ENCODE measurements at places on chromosomes 5 and 9.

DNA sequence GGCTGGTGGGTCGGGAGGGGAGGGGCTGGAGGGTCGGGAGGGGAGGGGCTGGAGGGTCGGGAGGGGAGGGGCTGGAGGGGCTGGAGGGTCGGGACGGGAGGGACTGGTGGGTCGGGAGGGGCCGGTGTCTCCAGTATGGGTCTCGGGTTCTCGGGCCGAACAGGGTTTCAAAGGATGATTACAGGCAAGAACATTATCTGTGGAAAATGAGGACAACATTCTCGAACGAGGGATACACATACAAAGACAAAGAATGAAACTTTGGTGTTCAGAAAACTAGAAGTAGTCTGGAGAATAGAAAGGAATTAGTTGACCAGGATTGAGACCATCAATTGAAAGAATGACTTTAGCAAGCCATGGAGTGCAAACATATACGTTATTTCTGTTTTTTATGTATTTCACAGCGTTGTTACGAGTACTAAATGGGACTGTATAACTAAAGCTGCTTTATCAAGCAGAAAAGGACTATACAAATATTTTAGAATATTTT lies 360 bp upstream of the ZCCHC10 start:
- no peak for DNase-seq

DNA sequence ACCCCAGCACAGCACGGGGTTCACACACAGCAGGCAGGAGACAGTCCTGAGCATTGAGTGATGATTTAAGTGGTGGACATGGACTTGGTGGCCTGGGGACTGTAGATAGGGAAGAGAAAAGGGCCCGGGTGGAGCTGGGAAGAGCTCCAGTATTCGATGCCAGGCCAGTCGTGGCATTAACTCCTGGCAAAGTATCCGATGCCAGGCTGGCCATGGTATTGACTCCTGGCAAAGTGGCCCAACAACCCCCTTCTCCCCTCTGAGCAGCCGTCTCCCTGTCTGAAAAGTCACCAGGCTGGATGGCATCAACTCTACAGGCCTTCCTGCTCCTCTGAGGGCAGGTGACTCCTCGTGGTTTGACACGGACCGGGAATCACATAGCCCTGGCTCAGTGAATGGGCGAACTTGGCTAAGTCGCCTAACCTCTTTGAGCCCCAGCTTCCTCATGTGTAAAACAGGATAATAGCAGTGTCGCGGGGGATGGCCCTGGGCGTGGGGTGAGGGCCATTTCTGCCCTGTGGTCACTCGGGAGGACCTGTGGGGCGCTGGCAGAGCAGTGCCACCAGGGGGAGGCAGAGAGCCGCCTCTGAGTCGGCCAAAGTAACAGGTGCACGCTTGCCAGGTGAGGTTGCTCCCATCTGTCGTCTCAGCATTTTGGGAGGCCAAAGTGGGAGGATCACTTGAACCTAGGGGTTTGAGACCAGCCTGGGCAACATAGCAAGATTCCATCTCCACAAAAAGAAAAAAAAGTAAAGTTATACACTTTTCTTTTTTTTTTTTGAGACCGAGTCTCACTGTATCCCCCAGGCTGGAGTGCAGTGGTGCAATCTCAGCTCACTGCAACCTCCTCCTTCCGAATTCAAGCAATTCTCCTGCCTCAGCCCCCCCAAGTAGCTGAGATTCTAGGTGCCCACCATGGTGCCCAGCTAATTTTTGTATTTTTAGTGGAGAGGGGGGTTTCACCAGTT lies 5.7 kb upstream of the SEC16A start:
- DNase-seq, result no peak

DNA sequence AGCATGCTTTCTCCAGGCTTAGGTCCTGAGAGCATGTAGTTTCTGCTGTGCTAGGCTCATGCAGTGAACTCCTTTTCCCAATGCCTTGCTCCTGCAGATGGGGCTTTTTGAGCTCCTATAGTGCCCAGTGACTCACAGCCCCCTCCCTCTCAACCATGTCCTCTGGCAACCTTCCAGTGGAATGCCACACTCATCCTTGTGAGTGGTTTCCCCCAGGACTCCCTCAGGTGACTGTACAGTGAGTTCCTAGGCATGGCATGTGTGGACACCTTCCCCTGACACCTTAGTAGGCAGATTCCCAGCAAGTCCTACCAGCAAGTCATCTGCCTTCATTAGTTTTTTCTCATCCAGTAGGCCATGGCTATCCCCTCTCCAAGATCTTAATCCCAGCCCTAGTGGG lies 72.4 kb upstream of the CXCL14 start:
- DNase-seq, result no peak

GRCh38 chr5:40381676-40382363 lies 297.9 kb upstream of the PTGER4 start:
- no peak for DNase-seq

DNA sequence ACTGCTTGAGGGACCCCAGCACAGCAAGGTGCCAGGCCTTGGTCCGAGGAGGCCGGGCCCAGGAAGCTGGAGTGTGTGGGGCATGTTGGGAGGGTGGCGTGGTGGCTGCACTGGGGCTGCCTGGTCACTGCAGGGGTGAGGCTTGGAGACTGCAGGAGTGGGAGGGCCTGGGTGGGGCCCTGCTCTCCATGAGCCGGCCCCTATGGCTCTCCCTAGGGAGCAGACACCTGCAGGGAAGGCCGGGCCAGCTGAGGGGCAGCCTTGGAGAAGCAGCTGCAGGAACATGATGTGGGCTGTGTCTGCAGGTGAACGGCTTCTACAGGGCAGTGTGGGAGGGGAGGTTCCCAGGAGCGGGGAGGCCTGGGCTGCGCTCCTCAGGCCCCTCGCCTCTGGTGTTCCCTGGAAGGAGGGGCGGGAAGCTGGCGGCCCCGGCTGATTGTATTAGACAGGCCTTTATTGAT lies 41.7 kb upstream of the TMEM250 start:
- DNase-seq, result no peak

GRCh38 chr5:169150108-169150507 lies 150.8 kb downstream of the SLIT3 start:
- DNase-seq, result no peak

GRCh38 chr9:116715751-116716150 lies 28.6 kb downstream of the TRIM32 start:
- no peak for DNase-seq

GRCh38 chr9:94825611-94825958 lies 99.1 kb downstream of the AOPEP start:
- no peak for DNase-seq

- DNase-seq, result no peak
Observed at GRCh38 chr5:154287136-154287535, 96.6 kb downstream of the GALNT10 start.

GRCh38 chr5:132677191-132677590 lies 3.4 kb downstream of the IL4 start:
- DNase-seq, result no peak

- DNase-seq, result no peak
Observed at GRCh38 chr9:87498046-87498810, 561 bp downstream of the DAPK1 start.

DNA sequence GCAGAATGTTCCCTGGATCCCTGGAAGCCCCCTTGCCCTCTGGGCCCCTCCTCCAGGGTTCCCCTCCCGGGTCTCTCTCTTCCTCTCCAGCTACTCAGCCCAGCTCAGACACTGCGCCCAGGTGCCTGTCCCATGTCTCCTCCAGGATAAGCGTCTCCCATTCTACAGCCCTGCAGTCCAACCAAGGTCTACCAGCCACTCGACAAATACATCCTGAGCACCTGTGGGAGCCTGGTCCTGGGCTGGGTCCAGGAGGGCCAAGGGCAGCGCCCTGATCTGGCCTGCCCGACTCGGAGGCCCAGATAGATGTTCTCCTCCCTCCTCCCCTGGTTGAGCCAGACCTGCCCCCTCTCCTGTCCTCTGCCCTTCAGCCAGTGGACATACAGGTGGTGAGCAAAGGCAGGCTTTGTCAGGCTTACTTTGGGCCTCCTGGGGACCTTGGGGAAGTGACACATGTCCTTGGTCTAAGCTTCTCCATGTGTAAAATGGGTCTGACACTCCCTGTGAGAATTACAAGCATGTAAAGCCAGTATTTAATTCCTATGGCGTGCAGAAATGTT lies 1.4 kb downstream of the FLT4 start:
- DNase-seq, result no peak

DNA sequence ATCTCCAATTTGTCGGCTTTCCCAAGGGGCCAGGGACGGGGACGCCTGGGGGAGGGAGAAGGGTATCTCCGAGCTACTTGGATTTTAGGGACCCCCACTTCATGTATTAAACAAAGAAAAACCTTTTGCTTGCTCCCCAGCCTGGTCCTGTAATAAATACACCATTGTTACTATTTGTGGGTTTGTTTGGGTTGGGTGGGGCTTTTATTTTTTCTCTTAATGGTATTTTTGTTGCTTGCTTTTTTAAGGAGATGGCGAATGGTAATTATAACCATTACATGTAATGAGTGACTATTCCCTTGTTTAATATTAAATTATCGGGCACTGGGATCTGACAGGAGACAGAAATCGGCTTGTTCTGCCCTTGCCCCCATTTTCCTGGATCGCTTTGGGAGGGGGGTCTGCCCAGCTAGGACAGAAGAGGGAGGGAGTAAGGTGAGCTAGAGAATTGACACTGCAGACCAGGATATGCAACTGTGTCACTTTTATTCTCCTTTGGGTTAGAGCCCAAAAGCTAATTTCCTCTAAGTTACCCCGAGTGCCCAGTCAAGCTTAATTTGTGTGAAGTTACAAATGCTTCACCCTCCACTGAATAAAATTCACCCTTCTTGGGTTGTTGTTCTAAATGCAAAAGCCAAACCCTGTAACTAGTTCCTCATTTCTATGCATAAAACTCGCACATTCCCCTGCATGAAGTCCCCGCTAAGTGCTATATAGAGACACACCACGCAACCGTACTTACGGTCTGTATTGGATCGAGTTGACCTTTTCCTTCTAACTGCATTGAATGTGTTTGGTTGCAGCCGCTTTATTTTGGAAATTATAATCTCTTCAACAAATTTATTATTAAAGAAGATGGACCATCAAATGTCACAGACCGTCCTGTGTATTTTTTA lies 1.6 kb upstream of the ZNF608 start:
- no peak for DNase-seq

DNA sequence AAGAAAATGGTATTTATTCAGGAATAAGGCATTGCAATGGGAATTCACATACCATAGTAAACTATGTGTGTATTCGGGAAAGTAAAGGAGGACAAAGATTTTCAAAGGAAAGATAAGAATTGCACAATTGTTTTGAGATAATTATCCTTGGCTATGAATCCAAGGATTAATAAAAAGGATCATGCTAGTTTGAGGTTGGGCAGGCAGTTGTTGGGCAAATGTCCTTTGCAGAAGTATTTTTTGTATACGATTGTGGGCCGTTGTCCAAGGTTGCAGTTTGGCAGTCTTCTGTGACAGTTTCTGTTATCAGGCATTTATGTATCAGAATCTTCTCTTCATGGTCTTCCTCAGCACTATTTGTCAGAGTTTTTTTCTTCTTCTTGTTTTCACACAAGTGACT lies 10.6 kb upstream of the UBAP2 start:
- DNase-seq, result no peak

DNA sequence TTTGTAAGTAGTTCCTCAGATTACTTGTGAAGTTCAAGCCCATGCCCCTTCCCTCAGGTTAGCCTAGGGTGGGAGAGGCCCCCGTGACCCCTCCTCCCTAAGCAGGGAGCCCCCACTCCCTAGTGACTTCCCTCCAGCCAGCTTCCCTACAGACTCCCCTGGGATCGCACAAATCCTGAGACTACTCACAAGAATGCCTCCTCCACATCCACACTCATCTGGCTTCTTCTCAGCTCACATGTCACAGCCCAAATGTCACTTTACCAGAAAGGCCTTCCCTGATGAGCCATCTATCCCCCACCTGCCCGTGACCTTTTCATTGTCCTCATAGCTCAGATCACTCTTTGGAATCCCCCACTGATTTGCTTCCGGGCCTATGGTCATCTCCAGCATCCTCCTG lies 96.7 kb upstream of the ARAP3 start:
- DNase-seq, result no peak

- DNase-seq, result no peak
Observed at GRCh38 chr9:3473405-3473804, 52.4 kb downstream of the RFX3 start.

DNA sequence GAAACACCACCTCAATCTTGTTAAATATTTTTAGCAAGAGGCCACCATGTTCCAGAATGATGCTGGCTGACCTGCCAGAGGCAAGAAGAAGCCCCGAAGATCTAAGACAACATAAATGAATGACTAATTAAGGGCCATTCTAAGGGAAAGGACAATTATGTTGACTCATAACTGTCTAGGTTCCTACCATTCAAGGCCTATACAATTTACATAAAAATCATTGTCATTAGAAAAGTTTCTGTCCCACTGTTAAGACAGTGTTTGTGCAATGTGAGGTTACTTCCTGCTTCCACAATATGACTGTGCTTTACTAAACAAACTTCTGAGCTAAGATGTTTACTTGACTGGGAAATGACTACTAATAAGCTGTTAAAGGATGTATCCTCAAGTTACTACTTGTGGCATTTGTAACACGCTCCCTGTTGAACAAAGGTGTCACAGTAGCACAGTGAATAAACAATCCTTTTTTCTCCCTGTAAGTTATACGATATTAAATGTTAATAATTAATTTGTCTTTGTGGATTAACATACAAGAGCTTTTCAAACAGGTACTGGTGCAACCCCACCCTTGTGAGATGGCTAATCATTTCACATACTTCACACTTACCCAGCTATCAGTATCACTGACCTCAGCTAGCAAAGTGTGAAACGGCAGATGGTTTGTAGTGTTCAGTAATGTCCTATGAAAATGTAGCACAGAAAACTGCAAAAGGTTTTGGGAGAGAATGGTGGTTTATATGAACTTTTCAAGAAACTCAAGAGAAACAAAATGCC lies 195.8 kb downstream of the EFNA5 start:
- DNase-seq, result no peak

- no peak for DNase-seq
Observed at GRCh38 chr9:85667374-85667773, 74.4 kb downstream of the AGTPBP1 start.

DNA sequence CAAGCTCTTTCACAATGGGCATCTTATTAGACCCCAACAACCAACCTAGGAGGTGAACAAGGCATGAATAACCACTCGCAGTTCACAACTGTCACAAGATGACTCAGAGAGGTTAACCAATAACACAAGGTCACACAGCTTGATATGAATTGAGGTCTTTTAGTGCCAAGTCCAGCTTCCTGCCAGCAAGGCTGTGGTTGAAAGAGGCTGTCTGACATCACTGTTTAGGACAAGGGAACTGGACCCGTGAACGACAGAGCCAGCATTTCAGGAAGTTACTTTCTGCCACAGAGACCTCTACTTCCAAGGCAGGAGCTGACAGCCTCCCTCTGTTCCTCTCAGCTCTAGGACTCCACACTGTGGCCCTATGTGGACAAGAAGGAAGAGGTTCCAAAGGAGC lies 53.4 kb upstream of the ALDH1B1 start:
- no peak for DNase-seq

- DNase-seq, result no peak
Observed at GRCh38 chr5:63011158-63011557, 432.5 kb downstream of the LRRC70 start.

DNA sequence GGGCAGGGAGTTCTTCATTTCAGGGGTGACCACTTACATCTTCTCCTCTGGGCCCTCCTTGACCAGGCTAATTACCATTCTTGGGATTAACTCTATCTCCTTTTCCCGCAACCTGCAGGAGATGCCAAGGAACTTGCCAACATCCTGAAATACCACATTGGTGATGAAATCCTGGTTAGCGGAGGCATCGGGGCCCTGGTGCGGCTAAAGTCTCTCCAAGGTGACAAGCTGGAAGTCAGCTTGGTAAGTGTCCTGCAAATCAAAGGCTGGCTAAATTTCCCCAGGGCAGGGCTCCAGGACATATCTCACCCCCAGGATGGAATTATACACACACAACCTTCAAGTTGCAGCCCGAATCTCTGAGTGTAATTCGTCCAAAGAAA lies 30.2 kb downstream of the TGFBI start:
- DNase-seq, result no peak

Data from suprapubic skin (tissue), 4 donors.